ENCODE measurements at places on chromosomes 1 and 21.

DNA sequence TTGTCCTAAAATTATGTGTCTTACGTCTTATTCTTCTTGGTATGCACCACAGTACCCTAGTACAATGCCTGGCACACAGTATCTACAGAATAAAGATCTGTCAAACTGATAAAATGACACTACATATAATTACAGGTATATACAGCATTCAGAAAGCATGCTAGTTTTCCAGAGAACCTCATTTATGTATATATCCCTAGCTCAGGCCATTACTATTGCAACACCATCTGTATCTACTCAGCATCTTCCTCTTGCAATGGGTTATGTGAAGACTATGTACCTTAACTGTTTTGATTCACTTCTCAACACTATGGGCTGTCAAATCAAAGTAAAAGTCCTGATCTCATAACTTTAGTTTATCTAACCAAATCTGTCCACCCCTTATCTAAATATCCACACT, 58.5 kb upstream of the GUCA2A start:
- DNase-seq, result peak; percentile 82

DNA sequence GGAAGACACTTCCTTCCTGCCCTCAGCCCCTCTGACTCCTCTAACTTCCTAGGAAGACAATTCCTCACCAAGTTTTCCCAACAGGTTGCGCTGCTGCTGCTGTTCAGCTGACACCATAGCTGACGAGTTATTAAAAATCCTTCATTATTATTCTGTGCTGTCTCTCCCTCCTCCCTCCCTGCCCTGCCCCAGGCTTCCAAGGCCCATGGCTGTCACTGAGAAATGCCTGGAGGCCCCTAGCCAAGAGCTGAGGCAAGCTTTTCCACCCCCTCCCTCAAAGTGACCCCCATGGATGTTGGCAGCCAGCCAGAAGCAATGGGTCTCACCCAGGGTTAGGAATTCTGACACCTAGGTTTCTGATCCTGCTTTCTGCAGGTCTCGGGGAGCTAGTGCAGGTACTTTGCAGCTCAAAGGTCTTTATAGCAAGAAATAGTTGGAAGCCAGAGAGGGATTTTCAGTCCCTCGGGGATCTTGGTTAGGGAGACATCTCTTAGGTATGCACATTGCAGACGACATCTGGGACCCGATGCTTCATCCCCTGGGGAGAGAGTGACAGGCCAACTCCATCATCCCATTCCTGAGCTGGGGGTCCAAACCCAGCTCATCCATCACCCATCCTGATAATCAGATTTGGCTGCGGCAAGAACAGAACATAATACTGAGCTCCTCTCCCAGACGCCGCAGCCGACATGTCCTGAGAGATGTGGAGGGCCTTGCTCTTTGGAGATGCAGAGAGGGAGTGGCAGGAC, 65.0 kb downstream of the KIRREL1 start:
- DNase-seq, result no peak

GRCh38 chr1:37794372-37795339, 1.0 kb downstream of the MANEAL start:
- DNase-seq, result no peak

DNA sequence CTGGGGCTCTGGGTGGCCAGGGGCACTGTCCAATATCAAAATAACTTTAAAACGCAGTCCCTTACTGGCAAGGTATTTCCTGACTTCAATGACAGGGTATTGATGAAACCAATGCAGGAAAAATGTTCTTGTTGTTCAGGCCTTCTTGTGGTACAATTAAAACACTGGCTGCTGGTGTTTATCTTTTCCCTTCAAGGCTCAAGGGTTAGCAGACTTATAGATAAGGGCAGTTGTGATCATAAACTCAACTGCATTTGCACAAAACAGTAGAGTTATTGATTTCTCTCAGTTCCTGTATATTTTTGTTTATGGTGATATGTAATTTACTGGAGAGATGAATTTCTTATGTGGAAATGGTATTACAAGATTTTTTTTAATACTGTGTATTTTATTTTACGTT, 2.7 kb upstream of the CD84 start:
- DNase-seq, result no peak

DNA sequence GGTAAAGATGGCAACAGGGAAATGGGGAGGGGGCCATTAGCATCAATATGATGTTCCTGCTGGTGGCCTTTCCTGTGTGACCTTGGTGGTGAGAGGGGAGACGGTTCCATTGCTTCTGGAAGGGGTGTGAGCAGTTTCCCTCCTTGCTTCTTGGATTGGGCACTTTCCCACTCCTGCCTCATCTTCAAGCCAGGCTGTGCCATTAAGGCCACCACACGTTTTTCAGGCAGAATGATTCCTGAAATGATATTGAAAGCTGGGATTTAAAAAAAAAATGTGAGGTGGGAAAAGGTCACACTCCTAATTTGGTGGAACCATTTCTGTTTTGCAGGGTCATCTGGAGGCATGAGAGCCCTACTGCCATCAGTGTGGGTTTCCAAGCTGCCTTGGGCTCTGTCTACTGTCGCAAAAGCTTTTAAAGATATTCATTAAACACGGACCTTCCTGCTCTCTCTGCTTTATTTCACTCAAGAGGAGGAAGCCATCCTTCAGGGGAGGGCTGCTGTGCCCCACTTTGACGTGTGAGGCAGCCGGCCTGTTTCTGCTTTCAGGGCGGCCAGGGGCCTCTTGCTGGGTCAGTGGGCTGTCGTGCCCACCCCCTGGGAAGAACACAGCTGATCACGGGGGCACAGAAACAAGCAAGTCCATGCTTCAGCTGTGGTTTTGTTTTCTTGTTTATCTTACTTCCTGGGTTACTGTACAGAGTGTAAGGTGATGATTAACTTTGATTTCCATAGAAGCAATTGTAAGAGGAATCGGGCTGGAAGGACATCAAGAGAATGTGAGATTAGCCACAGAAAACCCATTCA, 8.0 kb downstream of the RIIAD1 start:
- DNase-seq, result no peak
